ENCODE measurements at places on chromosomes 3 and 15.

DNA sequence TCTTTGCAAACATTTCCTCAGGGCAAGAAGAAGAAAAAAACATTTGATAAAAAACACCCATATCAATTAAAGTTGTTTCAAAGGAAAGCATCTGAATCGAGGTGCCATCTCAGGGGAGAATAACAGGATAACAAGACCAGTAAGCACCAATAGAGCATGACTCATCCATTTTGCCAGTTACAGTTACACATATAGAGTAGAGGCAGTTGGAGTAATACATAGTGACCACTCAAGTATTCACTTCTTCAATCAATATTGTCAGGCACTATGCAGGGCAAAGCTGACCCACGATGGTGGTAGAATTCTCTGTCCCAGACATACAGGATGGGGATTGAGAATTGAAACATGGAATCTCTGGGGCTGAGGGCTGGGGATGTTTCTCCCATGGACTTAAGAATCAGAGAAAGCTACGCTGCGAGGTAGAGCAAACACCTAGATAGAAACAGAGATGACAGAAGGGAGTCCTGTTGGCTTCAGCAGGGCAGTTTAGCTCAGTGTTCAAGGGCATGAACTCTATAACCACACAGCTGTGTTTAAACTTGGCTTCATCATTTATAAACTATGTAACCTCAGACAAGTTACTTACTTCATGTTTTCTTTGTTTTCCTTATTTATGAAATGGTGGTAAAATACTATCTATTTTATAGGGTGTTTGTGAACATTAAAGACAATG is 186.4 kb upstream of the NANOGP8 start:
- DNase-seq: no peak

DNA sequence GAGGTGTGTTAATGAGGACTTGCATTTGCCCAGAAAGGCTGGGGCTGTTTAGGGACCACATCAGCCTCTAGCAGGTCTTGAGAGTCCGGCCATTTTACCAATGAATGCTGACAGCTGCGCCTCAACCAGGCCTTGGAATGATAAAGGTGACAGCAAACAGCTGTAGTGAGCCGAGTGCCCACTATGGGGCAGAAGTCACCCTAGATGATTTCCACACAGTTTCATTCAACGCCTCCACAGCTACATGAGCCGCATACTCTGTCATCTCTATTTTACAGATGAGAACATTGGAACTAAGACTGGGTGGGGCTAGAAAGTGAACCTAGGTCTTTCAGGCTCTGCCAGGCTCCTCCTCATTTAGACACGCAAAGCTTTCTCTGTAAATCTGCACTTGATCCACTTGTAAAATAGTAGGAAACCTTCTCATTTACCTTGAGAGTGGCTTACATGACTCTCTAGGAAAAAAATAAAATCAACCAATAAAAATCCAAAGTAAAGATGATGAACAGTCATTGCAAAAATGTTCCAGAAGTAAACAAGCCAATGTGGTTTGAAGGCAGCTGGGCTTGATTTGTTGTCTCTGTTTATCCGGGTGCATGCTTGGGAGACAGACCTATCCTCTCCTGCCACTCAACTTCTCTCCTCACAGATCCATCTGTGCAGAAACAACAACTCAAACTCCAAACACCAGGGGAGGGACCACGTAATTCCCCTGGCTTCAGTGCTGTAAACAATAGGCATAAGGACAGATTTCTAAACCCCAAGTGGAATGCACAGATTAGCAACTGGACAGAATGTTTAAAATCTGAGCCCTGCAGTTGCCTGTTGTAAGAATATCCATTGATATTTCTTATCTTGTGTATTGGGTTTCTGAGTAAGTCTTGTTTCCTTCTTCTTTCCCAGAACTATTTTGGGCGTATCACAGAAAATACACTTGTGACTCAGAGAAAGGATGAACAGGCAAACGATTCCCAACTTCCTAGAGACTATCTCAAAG is 31.5 kb upstream of the LDHAL6B start:
- no peak for DNase-seq

DNA sequence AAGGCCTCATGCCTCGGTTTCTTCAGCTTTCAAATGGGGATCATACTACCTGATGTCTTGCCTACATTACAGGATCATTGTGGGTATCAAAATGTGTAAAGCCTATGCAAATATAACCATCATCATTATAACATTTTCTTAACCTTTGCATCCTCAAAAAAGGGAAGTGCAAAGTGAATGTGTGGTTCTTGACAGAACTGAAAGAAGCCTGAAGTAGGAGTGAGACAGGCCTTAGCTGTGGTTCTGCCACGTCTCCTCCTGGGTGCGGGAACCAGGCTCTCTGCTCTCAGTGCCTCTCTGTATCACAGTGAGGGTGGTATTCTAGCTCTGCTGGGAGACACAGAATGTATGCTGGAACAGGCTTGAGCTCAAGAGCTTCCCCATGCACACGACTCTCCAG is 316.9 kb upstream of the ICE2 start:
- DNase-seq: no peak

DNA sequence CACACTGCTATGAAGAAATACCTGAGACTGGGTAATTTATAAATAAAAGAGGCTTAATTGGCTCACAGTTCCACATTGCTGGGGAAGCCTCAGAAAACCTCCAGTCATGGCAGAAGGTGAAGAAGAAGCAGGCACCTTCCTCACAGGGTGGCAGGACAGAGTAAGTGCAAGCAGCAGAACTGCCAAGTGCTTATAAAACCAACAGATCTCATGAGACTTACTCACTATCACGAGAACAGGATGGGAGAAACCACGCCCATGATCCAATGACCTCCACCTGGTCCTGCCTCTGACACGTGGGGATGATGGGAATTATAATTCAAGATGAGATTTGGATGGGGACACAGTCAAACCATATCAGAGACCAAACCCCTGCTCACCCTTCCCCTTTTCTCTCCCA is 75.0 kb downstream of the TRIM69 start:
- DNase-seq: no peak

- DNase-seq: no peak
Measured at GRCh38 chr15:90711418-90711824, 5.7 kb upstream of the BLM start.

GRCh38 chr3:42665050-42665878 is 11.8 kb downstream of the ZBTB47 start:
- DNase-seq: no peak

DNA sequence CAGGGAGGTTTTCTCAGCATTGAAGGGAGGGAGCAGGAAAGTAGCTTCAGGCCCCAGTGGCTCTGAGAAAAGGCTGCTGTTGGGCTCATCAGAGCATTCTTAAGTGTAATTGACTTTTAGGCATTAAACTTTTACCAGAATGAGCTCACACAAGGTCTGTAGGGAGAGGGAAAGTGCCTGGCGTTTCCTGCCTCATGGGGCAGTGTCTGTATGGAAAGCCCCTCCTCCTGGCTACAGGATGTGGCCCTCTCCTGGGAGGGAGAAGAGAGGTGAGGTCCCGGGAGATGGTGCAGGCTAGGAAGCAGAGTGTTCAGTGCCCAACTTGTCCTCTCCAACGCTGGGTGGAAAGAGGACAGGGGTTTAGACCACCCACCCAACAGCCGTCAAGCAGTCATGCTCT is 21.3 kb upstream of the SCN10A start:
- no peak for DNase-seq

DNA sequence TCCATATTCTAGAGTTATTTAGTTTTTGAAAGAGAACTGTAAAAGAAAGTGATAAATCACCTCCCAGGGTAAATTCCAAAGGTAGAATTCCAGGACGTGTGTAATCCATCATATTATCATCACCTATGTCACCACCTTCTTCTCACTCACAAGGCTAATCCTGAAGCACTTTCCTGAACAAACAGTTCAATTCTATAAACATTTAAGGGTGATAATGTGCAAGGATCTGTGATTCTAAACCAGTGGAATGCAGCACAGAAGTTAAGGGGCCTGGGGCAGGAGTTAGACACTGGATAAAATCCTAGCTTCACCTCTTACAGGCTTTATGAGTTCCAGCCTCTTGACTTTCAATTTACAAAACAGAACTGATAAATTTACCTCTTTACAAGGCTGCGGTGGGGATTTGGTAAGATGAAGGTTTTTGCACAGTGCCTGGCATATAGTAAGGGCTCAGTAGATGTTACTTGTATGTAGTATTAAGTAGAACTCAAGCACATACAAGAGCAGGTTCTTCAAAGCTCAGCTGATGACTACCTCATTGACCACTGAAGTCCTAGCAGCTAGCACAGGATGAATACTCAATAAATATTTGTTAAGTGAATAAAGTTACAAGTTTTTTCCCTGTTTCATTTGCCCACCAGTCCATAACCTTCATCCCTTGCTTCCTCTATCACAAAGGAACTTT is 47.3 kb upstream of the CCDC80 start:
- DNase-seq: no peak

- DNase-seq: no peak
Measured at GRCh38 chr3:123870033-123870432, 14.1 kb downstream of the MYLK start.

DNA sequence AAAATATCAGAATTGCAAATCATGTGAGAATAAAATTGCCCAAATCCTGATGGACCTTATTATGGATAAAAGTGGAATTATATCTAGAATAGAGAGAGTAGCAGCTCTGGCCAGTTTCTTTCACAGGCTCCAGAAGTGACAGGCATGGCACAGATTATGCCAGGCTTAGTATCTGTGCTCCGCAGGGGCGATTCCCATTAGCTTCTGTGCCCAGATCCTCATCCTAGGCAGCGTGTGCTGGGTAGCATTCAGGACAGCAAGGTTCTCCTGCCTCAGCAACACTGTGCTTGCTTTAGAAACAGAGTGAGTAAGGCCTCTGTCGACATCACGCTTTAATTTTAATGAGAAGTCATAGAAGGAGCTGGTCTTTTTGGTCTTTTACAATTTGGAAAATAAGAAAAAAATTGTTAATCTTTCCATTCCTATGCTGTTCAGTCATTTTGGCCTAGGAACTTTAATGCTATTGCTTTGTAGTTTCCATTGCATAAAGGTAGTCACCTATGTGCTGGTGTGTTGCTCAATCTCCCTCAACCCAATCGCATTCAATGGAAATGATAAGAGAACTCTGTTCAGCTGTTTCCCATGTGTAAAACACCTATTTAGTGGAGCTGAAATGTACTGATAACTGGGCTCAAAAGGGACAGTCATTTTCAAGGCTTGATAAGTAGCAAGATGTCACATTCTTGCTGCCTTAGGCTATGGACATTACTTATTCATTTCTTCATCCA is 770.1 kb downstream of the AGBL1 start:
- no peak for DNase-seq

DNA sequence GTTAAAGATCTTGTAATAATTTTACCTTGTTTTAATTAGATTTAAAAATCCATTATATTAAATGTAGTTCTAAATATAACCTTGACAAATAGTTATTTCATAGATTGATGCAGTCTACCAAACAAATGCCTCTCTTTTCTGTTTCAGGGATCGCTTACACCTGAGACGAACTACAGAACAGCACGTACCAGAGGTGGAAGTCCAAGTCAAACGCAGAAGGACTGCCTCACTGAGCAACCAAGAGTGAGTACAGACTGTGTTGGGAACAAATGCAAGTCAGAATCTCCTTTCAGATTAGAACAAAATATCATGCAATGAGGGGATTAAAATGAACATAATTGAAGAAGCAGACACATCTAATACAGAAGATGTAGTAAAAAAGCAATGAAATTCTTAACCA is 7.2 kb downstream of the SNRPN start:
- no peak for DNase-seq

DNA sequence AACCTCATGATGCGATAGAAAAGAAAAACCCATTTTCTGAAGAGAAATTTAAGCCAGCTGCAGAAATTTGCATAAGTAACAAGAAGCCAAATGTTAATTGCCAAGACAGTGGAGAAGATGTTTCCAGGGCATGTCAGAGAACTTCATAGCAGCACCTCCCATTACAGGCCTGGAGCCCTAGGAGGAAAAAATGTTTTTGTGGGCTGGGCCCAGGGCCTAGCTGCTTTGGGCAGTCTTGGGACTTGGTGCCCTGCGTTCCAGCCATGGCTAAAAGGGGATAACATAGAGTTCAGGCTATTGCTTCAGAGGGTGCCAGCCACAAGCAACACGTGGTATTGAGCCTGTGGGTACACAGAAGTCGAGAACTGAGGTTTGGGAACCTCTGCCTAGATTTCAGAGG is 10.9 kb upstream of the DAZL start:
- DNase-seq: no peak

All from non-pigmented ciliary epithelial cell (primary cell).